ENCODE measurements at places on chromosomes 16 and 17.

GRCh38 chr16:81445966-81446906 is 1.6 kb downstream of the CMIP start:
- DNase-seq: no peak

- no peak for DNase-seq
Observed at GRCh38 chr16:16877061-16877460, 498.1 kb downstream of the NPIPA7 start.

GRCh38 chr16:2485811-2486507 is 11.0 kb downstream of the TBC1D24 start:
- no peak for DNase-seq

- no peak for DNase-seq
Observed at GRCh38 chr16:89253548-89254287, 36.2 kb downstream of the ZNF778 start.

GRCh38 chr16:2064368-2064945 is 16.7 kb downstream of the TSC2 start:
- DNase-seq: no peak
